Lower lobe of right lung (tissue), 2 donors: ENCODE measurements at places on chromosomes 2 and 18. TPM values are rescaled to one million over a fixed set of nuclear protein-coding genes. Genes with fewer than 3 reads are reported as not detected.
A peak's percentile ranks its signal among the peaks of the same experiment; 100 is the strongest.

DNA sequence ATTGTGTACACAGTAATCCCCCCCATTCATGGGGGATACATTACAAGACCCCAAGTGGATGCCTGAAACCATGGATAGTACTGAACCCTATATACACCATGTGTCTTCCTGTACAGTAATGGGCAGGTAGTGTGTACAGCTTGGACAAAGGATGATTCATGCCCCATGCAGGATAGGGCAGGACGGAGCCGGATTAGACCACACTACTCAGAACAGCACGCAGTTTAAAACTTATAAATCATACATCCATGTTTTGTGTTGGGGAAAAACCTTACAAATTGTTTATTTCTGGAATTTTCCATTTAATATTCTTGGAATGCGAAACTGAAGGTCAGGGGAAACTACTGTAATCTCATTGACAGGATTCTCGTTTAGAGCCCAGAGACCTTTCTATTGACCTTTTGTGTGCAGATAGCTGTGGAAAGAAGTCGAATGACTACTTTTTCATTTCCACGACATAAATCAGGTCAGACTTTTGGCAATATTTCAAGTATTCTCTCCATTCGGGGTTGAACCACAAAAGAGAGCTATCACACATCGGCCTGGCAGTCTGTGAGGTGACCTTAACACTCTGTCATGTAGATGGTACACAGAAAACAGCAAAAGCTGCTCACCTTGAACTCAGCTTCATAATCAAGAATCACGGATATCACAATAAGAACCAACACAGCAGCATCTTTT lies 9.9 kb upstream of the YPEL5 start:
- no peak for DNase-seq

GRCh38 chr2:9690716-9691498 lies 60.1 kb upstream of the YWHAQ start:
- no peak for DNase-seq

- no peak for DNase-seq
These were observed 81.1 kb downstream of the LRRFIP1 start for GRCh38 chr2:237708491-237708890.

DNA sequence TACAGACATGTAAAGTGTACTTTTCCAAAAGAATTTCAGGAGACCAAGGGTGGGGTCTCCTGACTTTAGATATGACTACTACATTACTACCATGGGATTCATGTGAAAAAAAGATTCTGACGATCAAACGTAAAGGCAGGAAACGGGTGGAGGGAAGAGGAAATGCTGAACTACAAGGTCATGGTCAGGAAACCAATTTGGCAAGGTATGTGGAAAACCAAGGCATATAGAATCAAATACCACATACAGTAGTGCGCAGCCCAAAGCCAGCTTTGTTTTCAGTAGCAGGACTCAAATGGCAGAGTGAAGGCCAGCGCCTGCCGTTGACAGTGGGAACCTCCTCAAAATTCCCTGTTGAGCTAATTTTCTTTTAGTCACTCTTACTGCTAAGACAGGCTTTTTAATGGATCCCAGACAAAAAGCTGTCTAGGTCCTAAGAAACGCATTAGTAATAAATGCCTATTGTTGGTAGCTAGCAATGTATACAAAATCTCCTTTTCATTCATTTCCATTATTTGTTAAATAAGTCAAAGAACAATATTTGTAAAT lies 57.6 kb upstream of the SERTAD2 start:
- no peak for DNase-seq

DNA sequence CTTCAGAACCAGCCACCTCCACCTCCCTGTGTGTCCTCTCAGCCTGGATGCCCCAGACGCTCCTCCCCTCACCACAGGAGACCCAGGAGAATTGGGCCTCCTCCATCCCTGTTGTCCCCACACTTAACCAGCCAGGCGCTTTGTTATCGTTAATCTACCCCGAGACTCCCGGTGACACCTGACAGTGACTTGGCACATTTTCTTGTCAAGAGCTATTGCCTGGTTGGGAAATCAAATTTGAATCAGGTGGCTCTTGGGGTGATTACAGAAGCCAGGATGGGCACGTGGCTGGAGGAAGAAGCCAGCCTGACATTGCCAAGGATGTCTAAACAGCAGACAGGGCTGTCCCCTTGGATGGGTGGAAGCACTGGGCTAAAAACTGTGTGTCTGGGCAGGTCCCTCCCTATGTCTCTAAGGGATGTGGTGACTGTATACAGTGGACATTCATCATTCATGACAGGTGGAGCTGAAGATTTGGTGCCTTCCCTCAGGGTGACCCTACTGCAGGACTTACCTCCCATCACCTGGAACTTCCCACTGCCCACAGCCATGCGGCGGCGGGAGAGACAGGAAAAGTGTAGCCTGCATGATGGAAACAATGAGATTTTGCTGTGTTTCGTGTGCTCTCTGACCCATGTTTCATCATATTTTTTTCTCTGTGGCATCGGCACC lies 157.2 kb upstream of the CAPN13 start:
- no peak for DNase-seq

DNA sequence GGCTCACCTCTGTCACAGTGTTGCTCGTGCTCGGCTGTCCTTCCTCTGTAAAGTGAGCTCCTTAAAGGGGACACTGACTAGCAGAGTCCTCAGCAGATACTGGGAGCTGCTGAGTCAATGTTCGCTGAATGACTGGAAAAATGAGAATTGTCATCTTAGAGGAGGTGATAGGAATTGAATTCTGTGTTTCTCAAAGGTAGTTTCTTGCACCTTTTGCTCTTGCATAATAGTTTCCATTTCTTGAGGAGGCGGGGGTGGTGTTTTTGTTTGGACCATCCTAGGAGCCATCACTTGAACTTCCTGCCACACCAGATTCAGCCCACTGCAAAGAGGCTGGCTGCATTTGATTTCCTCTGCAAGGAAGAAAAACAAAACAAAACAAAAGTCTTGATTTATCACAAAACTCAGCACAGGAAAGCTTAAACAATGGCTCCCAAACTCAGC lies 11.4 kb upstream of the RFX8 start:
- no peak for DNase-seq

DNA sequence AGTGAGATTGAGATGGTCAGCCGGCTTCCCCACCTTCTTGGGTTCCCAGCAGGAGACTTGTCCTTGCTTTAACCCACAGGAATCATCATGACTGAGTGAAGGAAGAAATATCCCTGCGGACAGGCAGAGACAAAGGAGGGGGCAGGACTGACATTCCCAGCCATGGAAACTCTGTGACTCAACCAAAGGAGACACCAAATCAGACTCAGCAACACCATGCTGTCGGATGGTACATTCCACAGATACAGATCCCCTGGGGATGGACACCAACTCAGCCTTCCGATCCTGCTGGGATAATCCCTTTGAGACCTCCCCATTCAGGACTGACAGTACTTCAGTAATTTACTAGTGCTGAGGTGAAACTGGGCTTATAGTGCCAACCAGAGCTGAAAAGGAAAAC lies 518.3 kb downstream of the XIRP2 start:
- no peak for DNase-seq

GRCh38 chr18:22285361-22286140 lies 116.2 kb downstream of the GATA6 start:
- DNase-seq = no peak

- no peak for DNase-seq
These were observed 110.4 kb upstream of the GULP1 start for GRCh38 chr2:188181067-188181838.

- DNase-seq = no peak
These were observed 41.6 kb upstream of the RALBP1 start for GRCh38 chr18:9433671-9434121.

DNA sequence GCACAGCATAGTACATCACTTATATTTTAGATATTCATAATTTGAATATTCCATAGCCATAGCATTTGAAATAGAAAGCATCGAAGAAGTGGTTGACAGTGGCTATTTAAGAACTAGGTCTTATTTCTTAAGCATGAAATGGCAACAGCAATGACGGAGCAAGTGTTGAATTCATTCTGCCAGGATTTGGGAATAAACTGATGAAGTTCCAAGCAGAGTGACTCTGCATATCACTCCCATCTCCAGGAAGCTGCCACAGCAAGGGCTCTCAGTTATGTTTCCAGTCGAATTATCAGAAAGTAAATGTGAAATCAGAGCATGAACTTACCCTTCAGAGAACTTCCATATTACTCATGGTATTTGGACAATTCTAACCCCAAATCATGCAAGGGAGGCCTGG lies 208.1 kb downstream of the IKZF2 start:
- no peak for DNase-seq

DNA sequence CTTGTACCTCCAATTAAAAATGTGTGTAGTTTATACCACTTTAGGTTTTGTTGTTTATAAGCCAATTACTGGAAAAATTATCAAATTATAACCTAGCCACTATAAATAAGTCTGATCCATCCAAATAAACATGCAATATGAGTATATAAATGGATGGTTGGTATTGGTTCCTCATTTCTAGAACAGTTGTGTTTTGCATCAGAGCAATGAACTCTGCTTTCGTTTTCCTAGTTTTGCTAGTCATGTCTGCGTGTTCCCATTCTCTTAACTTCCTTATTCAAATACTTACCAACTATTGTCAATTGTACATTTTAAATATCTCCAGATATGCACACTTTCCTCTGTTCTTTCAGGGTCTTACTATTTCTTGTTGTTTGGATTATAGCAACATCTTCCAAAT lies 641.7 kb downstream of the NR4A2 start:
- no peak for DNase-seq

- DNase-seq = no peak
These were observed 116.9 kb downstream of the METTL8 start for GRCh38 chr2:171316755-171317337.

- peak; percentile 82 for DNase-seq
These were observed 456 bp downstream of the DOK1 start for GRCh38 chr2:74554820-74555531.

DNA sequence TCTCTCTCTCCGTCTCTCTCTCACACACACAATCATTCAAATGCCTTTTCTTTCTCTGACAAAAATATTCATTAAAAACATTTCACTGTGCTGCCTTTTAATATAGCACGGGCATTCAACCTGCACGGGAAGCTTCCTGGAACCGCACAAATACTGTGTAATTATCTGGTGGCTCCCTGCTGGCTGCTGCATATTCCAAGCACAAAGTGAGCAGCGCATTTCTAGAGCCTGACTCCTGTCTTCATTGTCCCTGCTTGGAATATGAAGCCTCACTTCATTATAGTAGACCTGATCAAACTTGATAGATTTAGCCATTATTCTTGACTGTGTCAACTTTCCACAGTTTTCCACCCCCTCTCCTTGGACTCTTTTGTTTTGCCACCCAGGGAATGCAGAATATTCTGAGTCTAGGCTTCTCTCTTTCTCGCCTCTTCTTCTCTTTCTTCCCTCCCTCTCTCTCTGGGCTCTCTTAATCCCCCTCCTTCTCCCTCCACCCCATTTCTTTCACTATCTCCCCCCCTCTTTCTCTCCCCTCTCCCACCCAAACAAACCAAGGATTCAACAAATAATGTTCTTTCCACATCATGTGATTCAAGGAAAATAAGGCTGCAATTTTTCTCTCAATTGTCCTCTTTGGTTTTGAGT lies 672.1 kb upstream of the FANCL start:
- no peak for DNase-seq

- DNase-seq = no peak
These were observed 150.3 kb downstream of the TFCP2L1 start for GRCh38 chr2:121134728-121135127.

- no peak for DNase-seq
These were observed 499.0 kb downstream of the NUP35 start for GRCh38 chr2:183623227-183623626.

DNA sequence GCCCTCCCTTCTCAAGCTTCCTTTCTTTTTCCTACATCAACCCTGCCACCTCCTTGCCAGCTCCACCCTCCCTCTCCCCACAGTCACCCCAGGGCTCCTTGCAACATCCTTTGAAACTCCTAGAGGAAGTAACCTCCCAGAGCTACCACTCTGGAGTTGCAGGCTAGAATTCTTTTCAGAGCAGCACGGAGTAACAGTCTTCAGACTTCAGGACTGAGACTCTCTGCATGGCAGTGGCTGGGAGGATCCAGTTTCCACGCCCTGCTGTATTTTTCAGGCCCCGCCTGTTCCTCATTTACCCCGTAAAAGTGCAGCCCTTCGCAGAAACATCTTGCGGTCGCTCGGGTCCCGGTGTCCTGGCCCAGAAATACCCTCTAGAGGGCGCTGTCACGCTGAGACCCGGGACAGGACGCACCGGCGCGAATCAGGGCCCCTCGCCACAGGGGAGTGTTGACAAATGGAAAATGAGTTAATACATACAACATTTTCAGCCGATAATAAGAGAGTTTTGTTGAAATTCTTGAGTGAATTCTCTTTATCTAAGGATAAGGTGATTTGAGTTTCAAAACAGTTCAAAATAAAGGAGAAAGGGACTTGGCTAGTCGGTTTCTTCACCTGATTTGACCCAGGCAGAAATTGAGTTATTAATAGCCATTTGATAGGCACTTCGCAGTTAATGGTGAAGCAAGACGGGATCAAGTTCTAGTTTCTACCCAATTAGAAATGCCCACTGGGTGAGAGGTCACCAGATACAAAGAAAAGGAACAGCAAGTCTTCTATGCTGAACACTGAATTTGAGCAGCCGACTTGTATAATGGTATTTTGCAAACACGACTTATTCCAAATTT lies 18.5 kb upstream of the NTSR2 start:
- DNase-seq = peak; percentile 87

GRCh38 chr2:160358046-160358445 lies 135.6 kb downstream of the RBMS1 start:
- no peak for DNase-seq

GRCh38 chr18:22694954-22695353 lies 238.2 kb upstream of the RBBP8 start:
- DNase-seq = no peak

GRCh38 chr18:57789759-57790158 lies 13.4 kb downstream of the ATP8B1 start:
- no peak for DNase-seq

DNA sequence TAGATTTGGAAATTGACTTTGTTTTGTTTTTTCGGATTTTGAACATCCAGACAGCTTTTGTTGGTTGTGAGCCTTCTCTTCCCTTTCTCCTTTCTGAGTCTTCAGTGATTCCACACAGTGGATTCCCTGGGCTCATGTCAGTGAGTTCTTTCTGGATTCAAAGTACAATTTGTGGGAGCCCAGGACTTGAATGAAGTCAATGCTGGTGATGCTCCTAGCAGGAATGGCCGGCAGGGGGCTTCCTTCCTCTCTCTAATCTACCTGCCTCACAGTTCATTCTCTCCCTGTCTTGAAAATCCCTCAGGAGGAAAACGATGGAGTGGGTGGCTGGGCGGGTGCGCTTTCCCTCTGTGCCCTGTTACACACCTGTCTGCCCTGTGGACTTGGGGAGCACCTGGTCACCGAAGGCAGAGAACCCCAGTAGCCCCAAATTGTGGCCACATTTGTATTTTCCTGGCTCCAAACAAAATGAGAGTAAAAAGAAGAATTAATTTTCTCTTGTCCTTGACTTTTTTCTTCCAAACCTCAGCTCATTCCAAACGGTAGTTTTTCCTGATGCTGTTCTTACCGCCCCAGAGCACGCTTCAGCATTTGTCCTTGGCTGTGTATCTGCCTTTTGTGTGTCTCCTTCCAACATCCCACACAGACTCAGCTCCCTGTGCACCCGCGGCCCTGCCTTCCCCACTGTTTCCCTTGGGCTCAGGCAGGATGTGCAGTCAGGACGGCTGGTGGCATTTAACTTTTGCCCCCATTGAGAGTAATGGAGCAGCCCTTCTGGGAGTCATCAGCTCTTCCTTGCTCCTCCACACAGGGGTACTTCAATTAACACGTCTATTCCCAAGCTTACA lies 86.6 kb downstream of the MARCO start:
- DNase-seq = no peak

FANCL gene
- total RNA-seq = 23.7 TPM

RIT2 gene
- not detected for total RNA-seq

TRIM43 gene
- total RNA-seq = not detected

CHRNG gene
- total RNA-seq = not detected

FBXO41 gene
- 2.9 TPM for total RNA-seq

TFCP2L1 gene
- total RNA-seq = 19.2 TPM

CENPA gene
- 1.7 TPM for total RNA-seq

SLC4A5 gene
- 4.2 TPM for total RNA-seq
